ENCODE measurements at places on chromosomes 5 and 9.

GRCh38 chr9:135884328-135885035 is 22.9 kb downstream of the CAMSAP1 start:
- no peak for DNase-seq

- no peak for DNase-seq
Measured at GRCh38 chr5:116824751-116825438, 250.3 kb upstream of the SEMA6A start.

- DNase-seq = no peak
Measured at GRCh38 chr9:35689542-35690293, at the start of gene TPM2. Gene TPM2 (minus strand): TSS chr9:35689925. CDS start chr9:35689817, 108 bp downstream.

GRCh38 chr5:153746440-153746839 is 256.0 kb downstream of the GRIA1 start:
- DNase-seq = no peak

- DNase-seq = no peak
Measured at GRCh38 chr5:134345996-134346395, 21.0 kb downstream of the CDKL3 start.

- DNase-seq = no peak
Measured at GRCh38 chr5:17156463-17156862, 61.0 kb upstream of the BASP1 start.

- DNase-seq = no peak
Measured at GRCh38 chr5:128135286-128135685, 51.7 kb downstream of the SLC12A2 start.

DNA sequence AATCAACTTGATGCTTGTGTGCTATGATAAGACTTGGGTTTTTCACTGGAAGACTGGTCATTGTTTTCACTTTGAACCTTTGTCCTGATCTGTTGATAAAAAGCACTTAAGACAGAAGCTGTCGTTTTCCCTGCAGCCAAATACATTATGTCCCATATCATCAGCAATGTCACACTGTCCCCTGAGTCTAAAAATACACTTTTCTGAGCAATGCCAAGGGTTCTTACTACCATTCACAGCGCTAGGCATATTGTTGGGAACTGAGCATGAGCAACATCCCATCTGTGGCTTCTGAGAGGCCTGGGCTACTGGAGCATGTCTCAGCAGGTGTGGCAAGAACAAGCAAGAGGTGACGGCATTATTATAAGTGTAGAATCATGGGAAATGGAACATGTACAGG is 81.8 kb downstream of the SEMA6A start:
- DNase-seq = no peak

- no peak for DNase-seq
Measured at GRCh38 chr9:134533850-134534588, 107.6 kb upstream of the COL5A1 start.

DNA sequence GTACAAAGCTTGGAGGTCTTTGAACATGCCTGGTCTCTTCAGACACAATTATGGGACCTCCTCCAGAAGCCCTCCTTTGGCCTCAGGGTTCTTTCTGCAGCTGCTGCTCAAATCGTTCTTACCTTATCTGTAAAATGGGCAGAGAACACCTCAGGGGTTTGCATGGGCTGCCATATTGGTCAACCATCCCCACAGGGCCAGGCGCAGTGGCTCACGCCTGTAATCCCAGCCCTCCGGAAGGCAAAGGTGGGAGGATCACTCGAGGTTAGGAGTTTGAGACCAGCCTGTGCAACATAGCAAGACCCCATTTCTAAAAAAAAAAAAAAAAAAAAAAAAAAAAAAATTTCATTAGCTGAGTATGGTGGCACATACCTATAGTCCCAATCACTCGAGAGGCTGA is 29.1 kb upstream of the TCF7 start:
- DNase-seq = no peak

DNA sequence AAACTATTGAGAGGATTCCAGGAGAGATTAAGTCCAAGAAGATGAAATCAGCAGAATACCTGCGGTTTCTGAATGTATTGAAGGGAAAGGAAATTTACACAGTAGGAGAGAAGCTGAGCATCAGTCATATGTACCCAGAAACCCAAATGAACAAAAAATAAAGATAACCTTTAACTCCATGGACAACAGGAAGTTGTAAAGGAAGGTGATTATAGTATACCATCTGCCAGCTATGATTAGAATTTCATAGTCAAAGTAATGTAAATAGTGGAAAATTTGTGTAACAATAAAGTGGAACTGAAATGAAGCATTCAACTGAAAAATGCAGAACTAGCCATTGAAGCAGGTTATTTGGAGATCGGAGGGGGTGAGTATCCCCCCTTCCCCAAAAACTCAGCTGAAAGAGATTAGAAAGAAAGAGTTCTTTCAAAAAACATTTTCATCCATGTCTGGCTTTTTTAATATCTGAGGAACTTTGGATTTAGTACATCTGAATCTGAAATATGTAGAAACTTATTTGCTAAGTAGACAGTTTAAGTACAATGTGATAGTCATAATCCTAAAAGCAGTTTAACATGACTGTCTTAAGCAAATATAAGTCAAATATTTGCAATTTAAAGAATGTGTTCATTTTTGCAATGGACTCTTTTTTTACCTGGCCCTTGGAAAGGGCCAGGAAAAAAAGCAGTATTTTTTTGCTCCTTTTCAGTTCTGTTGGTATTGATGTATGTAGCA is 58.4 kb downstream of the APC start:
- no peak for DNase-seq

- DNase-seq = no peak
Measured at GRCh38 chr5:78546276-78546996, 102.1 kb downstream of the LHFPL2 start.

DNA sequence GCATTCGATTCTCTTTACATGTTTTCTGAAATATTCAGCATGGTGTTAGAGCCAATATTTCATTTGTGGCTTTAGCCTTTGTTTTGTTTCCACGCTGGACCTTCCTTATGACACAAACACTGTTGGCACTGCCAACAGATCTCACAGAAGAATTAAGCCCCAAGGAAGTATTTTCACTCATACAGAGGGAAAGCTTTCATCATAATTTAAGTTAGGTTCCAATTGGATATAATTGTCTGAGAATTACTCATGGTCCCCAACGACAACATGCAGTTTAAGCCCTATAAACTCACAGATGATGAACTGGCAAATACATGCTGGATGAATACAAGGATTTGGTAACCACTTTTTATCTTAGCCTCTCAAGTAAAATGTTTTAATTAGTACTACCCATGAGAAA is 259.5 kb downstream of the EBF1 start:
- no peak for DNase-seq

GRCh38 chr5:102843997-102844396 is 88.9 kb downstream of the PAM start:
- DNase-seq = no peak

GRCh38 chr9:129990269-129991010 is 52.5 kb downstream of the FNBP1 start:
- DNase-seq = no peak

DNA sequence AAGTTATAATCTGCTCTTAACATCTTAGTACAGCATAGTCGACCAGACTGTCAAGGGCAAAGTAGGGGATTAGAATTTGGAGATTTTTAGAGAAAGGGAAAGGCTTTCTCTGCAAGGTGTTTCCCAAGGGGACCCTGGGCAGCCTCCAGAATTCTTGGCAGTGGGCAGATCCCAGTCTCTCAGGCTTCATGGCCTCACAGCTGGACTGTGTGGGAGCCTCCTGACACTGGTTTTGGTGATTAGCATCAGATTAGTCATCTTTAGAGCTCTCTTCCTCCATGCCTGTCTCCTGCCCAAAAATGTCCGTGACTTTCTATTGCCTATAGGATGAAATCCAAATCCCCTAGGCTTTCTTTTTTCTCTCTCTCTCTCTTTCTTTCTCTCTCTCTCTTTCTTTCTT is 370.7 kb downstream of the ZSWIM6 start:
- no peak for DNase-seq

GRCh38 chr5:95634081-95634480 is 12.5 kb upstream of the RFESD start:
- no peak for DNase-seq

- DNase-seq = no peak
Measured at GRCh38 chr9:90871327-90871935, 69.8 kb downstream of the SYK start.

DNA sequence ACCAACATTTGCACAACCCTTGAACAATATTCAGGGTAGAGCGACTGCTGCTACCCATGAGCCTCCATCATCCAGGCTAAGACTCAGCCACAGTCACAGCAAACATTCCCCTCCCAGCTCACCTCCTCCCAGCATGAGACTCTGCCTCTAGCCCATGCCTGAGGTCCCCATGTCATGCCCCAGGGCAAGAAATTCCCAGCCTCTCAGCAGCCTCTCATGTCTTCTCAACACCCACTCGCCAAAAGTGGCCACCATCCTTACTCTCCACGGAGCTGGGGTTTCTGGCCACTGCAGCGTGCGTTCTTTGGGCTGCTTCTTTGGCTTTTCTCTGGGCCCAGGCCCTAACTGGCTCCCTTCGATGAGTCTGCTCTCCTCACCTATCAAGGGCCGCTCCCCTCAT is 82.2 kb downstream of the NSUN2 start:
- no peak for DNase-seq

DNA sequence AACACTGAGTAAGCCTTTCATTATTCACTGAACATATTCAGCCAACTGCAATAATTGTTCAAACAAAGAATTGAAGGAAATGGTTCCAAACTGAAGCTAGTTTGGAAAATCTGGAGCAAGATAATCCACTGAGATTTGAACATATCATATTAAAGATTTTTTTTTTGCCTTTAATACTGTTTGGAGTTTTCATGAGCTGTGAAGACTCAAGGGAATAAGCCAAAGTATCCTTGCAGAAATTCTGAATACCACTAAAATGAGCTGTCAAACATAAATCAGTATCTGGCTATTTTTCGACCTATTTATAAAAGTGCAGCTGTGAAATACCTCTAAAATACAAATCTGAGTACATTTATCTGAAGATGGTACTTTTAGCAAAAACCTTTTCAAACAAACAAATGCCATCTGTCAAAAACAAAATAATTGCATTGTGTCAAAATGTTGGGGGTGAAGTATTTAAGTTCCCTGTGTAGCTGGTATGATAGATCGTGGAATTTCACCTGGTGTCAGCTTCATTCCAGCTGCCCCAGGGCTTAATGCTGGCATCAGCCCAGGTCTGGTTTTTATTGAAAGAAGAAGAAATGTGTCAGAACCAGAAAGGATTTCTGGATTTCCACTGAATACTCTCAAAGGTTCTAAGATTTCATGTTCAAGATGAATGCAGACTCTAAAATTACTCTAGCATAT is 149.0 kb upstream of the GRAMD2B start:
- no peak for DNase-seq

DNA sequence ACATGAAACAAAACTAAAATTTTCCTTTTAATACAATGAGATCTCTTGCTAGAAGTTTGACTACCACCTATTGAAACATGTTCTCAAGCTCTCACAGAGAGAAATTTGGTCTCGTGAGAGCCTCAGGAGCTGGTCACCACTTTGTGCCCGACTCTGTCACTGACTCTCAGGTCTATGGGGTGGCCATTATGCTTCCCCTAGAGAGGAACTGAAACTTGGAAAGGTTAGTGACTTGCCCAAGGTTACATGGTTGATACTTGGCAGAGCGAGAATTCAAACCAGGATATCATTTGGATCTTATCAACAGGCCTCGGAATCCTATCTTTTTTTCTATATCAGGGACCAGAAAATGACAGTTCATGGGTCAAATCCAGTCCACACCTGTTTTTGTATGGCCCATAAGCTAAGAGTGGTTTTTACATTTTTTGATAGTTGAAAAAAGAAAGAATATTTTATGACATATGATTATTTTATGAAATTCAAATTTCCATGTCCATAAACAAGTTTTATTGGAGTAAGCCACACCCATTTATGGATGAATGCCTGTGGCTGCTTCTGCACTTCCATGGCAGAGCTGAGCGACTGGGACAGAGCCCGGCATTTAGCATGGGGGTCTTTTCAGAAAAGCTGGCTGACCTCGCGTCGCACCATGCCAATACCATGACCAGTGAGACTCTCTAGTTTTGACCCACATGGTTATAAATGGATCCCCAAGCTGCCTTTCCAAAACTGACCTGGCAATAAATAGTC is 44.8 kb upstream of the EQTN start:
- DNase-seq = no peak

GRCh38 chr5:112737070-112737462 is 619 bp upstream of the APC start:
- DNase-seq = no peak

DNA sequence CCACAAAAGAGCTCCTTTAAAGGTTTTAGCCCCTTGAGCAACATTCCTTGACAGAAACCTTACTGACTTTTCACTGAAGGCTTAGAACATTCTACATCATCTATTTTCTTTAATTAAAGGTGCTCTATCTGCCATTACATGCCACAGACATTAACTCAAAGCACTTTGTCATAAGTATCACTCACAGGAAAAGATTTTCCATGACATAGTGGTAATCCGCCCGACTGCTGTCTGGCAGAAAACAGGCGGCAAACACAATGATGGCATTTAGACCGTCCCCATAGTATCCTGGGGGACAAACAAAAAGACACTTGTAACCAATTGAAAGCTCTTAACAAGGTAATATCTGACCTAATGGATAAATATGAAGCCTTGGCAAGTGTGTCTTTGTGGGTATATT is 126.2 kb upstream of the PCA3 start:
- no peak for DNase-seq

DNA sequence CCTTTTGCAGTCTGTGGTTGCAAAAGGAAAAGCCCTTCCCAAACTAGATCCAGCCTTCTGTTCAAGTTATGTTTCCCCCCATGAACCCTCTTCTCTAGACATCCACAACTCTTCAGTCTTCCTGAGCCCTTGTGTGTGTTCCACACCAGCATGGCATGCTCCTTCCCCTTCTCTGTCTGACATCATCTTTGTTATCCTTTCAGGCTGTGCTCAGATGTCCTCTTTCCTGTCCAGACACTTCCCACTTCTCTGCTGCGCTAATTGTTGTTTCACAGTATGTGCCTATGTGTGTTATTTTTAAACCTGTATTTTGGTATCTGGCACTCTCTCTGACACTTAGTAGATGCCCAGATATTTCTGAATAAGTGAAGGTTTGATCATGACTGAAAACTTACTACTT is 38.2 kb downstream of the FOCAD start:
- no peak for DNase-seq

DNA sequence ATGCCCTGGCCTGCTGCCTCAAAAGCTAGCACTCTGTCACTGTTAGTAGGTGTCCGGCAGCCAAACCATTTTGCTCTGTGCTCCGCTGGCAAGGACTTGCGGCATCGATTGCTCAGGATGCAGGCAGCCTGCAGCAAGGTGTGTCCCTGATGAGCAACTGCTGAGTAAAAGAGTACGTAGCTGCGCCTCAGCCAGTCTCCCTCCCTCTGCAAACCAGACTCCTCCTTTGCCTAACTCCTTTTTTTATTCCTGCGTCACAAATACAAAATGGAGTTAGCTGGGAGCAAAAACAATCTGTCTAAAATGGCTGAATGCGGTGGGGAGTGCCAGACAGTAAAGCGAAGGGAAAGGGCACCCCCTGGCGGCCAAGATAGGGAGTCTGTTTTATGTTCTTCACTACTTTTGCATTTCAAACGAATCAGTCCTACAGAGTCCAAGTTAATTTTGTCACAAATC is 61.1 kb downstream of the DIAPH1 start:
- no peak for DNase-seq

DNA sequence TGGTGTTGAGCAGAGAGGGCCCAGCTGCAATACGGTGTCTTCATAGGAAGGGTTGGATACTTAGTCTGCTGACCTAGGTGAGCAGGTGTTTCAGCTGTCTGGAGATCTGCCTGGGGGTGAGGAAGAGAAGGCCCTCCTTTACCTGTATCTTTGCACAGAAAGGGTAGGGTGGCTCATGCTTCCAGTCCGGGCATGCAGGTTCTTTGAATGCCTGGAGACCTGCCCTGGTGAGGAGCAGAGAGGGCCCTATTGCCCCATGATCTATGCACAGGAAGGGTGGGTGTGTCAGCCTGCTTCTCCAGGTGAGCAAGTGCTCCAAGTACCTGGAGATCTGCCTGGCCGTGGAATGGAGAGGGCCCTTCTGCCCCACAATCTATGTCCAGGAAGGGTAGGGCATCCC is 63.0 kb downstream of the FER start:
- DNase-seq = no peak
